Activated naive CD4-positive, alpha-beta T cell (primary cell): ENCODE measurements at places on chromosomes 13 and 19.

DNA sequence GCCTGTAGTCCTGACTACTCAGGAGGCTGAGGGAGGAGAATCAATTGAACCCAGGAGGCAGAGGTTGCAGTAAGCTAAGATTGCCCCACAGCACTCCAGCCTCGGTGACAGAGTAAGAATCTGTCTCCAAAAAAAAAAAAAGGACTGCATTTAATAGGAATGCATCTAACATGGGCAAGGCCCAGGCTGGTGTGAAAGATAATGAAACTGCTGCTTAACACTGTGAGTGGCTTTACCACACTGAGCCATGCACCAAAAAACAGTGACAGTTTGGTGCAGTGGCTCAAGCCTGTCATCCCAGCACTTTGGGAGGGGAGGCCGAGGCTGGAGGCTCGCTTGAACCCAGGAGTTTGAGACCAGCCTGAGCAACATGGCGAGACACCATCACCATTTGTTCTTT lies 8.6 kb downstream of the GTF2F1 start:
- DNase-seq, result no peak

GRCh38 chr19:21101521-21102242 lies 19.7 kb downstream of the ZNF714 start:
- no peak for DNase-seq

DNA sequence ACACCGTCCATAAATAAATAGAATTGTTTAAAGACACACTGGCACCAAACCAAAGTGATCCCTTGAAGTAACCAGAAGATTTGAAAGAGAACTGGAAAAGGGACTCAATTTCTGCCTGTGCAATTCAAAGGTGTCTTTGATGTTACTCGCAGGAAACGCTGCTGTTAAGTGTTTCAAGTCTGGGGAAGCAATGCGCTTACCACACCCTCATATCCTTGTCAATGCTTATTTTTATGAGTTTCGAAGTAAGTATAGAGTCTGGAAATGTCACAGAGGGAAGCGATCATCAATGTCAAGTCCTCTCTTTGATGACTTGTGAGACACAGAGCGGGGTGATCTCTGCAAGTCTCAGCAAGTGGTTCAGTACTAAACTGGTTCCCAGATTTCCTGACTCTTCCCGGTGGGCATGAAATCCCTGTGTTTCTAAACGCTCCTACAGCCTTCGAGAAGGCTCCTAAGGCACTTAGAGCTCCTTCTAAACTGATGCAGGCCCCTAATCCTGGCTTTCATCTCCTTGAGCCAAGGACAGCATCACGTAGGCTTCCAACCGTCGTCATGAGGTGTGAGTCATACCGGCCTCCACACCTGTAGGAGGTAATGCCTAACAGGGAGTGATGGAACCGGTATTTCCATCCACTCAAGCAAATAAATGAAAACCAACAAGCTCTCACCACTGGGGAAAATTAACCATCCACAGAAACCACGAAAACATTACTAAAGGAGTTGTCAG lies 22.8 kb downstream of the SYDE1 start:
- no peak for DNase-seq

DNA sequence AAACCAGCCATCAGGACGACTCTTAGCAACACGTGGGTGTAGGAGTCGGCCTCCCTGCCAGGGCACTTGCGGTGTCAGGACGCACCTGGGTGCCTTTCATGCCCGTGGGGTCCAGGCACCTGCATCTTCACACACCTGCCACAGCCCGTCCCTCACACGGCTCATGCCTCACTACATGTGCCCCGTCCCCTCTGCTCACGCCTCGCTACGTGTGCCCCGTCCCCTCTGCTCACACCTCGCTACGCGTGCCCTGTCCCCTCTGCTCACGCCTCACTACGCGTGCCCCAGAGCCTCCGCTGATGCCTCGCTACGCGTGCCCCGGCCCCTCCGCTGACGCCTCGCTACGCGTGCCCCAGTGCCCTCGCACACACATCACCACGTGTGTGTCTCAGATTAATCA lies 58.0 kb upstream of the F7 start:
- no peak for DNase-seq
